GM19239 (cell line): ENCODE measurements at places on chromosomes 11 and 22.

GRCh38 chr11:16969010-16969999 lies 44.9 kb downstream of the PLEKHA7 start:
- DNase-seq, result no peak

GRCh38 chr22:18971321-18971751 lies 35.2 kb upstream of the PRODH start:
- DNase-seq, result no peak

- no peak for DNase-seq
These were observed 26.6 kb downstream of the SC5D start for GRCh38 chr11:121318848-121319834.

DNA sequence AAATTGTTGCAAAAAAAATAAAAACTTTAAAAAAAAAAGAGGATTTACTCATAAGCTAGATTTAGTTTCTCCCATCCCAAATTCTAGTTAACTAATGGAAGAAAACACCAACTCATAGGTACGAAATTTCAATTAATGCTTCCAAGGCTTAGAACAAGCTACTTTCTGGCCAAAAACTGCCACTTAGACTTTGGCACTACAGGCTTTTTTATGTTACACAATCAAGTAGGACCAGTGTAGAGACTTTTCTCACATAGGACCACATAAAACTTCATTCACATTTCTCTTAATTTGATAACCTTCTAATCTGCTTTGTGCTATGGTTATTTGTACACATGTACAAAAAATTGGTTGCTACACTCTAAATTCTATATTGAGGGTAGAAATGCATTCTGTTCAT lies 3.1 kb downstream of the ST13 start:
- no peak for DNase-seq
